ENCODE measurements at places on chromosomes 4 and X. TPM values are rescaled to one million over a fixed set of nuclear protein-coding genes. Genes with fewer than 3 reads are reported as not detected.

Gene PAK3
- 0.95 TPM for total RNA-seq

Gene MBNL3
- 6.8 TPM for total RNA-seq

Gene CSAG1
- not detected for total RNA-seq

Gene STAP1
- not detected for total RNA-seq

Gene COL4A6
- 27.5 TPM for total RNA-seq

Gene NDNF
- not detected for total RNA-seq

Gene MAGIX
- total RNA-seq, result 4.8 TPM

Gene PCSK1N
- 7.1 TPM for total RNA-seq

Gene XAGE2
- total RNA-seq, result not detected

Gene NAP1L3
- total RNA-seq, result not detected

Gene ZNF711
- 1.2 TPM for total RNA-seq

Gene CXorf49
- not detected for total RNA-seq

Gene FAM47A
- not detected for total RNA-seq

Gene RAB39B
- 0.30 TPM for total RNA-seq

Gene GAGE12F
- not detected for total RNA-seq

Gene TMEM31
- not detected for total RNA-seq

Gene AGTR2
- not detected for total RNA-seq

Gene USP17L21
- not detected for total RNA-seq

Gene SLC4A4
- 0.86 TPM for total RNA-seq

Gene MAGEB16
- not detected for total RNA-seq

Gene GCNA
- 0.39 TPM for total RNA-seq

All from hair follicular keratinocyte (primary cell).